ENCODE measurements at places on chromosomes 5 and 9.

DNA sequence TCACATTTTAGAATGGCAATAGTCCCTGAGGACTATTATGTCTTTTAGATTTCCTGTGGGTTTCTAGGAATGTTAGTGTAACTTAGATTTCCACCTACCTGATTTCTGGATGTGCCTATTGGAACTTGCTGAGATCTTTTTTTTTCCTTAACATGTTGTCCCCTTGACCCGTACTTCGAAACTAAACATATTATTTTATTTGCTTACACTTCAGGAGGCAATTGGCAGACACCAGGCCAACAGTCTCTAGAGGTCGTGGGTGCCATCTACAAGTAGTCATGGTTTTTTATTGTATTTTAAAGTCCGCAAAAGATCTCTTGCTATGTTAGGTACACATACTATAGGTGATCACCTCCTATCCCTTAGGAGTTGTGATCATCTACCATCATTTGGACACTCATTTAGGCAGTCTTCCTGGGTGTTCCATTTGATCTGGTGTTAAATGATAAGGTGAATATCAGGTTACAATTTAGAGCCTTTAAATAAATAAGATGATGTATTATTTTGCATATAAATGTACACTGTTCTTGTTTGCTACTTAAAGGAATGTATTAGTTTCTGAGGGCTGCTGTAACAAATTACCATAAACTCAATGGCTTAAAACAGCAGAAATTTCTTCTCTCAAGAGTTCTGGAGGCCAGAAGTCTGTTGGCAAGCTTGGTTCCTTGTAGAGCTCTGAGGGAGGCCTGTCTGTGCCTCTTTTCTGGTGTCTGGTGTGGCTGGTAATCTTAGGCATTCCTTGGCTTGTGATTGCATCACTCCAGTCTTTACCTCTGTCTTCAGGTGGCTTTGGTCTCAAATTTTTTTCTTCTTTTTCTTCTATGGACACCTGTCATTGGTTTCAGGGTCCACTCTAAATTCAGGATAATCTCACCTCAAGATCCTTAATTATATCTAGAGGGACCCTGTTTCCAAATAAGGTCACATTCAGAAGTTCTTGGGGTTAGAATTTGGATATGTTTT is 64.8 kb downstream of the ZCCHC7 start:
- H3K36me3 ChIP-seq = no peaks in the 10 kb centered on the region
- no peak for DNase-seq

DNA sequence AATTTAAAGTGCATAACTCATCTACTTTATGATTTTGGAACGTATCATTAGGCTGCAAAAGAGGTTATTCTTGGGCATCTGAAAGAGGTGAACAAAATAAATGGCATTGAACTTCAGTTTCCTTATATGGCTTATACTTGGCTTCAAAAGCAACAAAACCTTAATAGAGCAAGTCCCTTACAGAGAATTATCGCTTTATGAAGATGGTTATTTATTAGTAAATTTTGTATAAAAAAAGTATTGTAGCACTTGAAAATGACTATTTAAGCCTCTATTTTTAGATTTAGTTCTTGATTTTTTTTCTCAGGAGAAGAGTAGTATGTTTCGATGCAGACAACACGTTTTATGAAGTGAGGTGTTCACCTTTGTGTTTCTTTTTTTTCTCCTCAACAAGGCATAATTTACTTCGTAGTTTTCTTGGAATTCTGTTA is 2.0 kb downstream of the ERBIN start:
- peak overlapping the region; percentile 62 for H3K4me3 ChIP-seq

DNA sequence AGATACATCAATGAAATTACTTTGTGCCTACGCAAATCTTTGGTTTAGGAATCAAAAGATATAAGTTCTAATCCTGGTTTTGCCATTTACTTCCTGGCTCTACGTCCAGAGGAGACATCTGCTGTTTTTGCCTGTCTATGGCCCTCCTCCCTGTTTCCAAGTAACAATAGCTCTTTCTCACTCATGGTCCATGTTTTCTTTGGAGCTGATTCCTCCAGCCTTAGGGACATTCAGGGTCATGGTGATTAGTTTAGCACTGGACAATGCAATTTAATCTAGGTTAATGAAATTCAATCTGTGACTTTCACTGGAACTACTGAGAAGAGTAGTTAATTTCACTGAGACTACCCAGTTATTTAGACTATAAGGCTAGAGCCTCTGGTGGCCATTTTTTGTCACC is 170.6 kb downstream of the SEMA6A start:
- no peaks in the 10 kb centered on the region for H3K36me3 ChIP-seq
- no peak overlapping the region for H3K4me3 ChIP-seq
- H3K27ac ChIP-seq = no peak overlapping the region
- no peak for DNase-seq

GRCh38 chr5:145637396-145637795 is 197.7 kb downstream of the PRELID2 start:
- no peaks in the 10 kb centered on the region for H3K36me3 ChIP-seq
- no peak for DNase-seq
- no peak overlapping the region for H3K27ac ChIP-seq
- no peaks in the 10 kb centered on the region for H3K4me1 ChIP-seq
- H3K27me3 ChIP-seq = no peaks in the 10 kb centered on the region
- no peak overlapping the region for H3K4me3 ChIP-seq

DNA sequence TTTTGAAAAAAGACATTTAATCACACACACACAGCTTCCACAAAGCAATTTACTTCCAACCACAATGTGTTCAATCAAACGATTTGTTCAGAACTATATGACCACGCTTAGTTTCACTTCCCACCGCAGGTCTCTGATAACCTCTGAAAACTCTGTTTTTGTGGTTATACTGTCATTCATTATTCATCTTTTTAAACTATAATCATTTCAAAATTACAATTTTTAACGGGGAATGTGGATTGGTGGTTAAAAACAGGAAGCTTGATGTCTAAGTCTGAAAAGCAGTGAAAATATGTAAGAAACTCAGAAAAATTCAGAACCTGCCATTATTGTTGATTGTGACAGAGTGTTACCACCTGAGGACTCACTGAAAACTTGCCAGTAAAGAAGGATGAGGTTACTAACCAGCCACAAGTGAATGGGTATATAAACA is 12.7 kb upstream of the TMEM174 start:
- H3K4me3 ChIP-seq = no peak overlapping the region
- H3K4me1 ChIP-seq = no peaks in the 10 kb centered on the region
- DNase-seq = no peak

DNA sequence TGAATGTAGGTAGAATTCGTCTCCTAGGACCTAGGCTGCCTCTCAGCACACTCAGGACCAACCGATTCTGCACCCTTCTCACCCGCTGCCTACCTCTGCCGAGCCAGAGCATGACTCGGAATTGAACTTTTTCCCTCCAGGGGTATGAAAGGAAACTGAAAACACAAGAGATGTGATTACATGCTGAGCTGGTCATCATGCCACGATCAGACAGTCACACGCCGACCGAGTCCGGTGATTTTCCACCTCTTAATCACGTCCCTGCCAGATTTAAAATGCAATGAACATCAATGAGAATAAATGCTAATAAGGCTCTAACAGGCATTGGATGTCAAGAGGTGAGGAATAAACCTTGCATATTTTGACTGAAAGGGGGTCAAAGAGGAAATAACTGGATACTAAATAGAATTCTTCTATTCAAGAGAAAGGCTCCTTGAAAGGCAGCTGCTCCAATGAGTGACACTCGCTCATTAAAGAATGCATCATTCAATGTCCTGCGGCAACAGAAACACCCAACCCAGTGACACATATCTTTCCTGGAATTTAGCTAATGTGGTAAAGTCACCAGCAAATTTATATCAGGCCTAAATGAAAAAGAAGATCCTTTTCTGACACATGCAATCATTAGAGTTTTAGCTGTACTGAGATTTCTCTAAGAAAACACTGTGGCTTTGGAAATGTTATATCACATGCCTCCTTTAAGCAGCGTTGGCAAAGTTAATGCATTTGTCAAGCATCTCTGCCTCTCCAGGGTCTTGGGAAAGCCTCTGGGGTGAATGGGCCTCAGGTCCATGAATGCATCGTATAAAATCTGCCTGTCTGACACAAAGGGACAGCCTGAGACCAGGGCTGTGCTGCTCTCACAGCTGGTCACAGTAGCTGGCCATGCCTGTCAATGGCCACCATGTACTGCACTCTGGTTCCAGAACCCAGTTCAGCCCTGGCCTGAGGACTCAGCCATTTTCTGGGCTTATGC is 128.7 kb downstream of the SPOCK1 start:
- H3K27ac ChIP-seq = no peak overlapping the region
- H3K4me1 ChIP-seq = no peaks in the 10 kb centered on the region
- no peak for DNase-seq
- H3K4me3 ChIP-seq = no peak overlapping the region
- H3K36me3 ChIP-seq = no peaks in the 10 kb centered on the region

GRCh38 chr9:134066526-134066912 is 1.3 kb downstream of the BRD3 start:
- DNase-seq = no peak
- H3K4me1 ChIP-seq = peaks cover 22% of the 10 kb centered on the region
- peak overlapping the region; percentile 56 for H3K4me3 ChIP-seq
- peak overlapping the region; percentile 79 for H3K27ac ChIP-seq
- H3K27me3 ChIP-seq = no peaks in the 10 kb centered on the region
- no peaks in the 10 kb centered on the region for H3K36me3 ChIP-seq

DNA sequence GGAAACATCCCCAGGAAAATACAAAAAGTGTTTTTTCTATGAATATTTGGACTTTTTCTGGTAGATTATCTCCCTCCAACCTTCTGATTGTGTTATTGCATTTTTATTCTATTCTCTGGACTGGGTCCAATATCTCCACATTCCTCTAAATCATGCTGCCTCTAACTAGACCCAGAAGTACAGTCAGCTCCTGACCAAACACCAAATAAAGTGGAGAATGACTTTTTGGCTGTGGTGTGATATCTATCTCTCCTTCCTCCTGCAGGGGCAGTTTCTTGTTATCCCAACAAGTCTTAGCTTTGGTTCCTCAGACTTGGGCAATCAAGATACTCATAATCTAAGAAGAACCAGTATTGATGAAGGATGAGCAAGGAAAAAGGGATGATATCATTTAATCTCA is 3.2 kb upstream of the RAI14 start:
- H3K36me3 ChIP-seq = no peaks in the 10 kb centered on the region
- H3K4me1 ChIP-seq = no peaks in the 10 kb centered on the region
- no peak overlapping the region for H3K27ac ChIP-seq
- H3K4me3 ChIP-seq = no peak overlapping the region
- H3K27me3 ChIP-seq = no peaks in the 10 kb centered on the region

DNA sequence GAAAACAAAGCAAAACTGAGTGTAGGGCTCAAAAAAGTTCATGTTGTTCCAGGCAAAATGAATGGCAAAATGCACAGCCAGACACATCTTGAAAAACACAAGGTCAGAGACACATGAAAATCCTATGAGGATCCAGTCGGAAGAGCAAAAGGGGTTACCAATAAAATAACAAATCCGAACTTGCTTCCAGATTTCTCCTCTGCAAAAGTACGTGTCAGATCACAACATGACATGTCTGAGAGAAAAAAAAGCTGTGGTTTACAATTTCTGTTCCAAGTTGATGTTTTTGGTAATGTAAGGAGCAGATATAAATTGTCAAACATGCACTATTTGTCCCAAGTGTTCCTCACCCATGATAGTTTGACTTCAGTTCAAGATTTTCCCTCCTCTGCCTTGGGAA is 15.9 kb upstream of the ADAMTS16 start:
- H3K4me1 ChIP-seq = peaks cover 10% of the 10 kb centered on the region
- peak overlapping the region; percentile 3 for H3K27ac ChIP-seq
- H3K4me3 ChIP-seq = no peak overlapping the region
- no peak for DNase-seq
- no peaks in the 10 kb centered on the region for H3K36me3 ChIP-seq
- no peaks in the 10 kb centered on the region for H3K27me3 ChIP-seq

DNA sequence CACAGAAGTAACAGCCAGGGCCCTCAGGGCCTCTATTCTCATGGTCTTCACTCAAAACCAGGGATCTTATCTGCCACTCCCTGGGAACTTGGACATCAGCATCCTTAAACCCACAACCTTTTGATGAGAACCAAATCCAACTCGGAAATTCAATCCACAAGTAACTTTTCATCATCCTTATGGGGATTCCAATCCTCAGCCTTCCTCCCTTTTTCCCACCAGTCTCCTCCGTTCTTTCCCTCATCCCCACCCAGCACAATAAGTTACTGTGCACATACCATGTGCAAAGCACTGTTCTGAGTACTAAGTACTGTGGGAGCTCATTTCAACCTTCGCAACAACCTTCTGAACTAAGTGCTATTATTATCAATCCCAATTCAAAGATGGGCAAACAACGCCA is 17.0 kb downstream of the GOLPH3 start:
- DNase-seq = no peak
- H3K36me3 ChIP-seq = no peaks in the 10 kb centered on the region
- H3K4me3 ChIP-seq = no peak overlapping the region
- peaks cover 15% of the 10 kb centered on the region for H3K4me1 ChIP-seq

- H3K27me3 ChIP-seq = no peaks in the 10 kb centered on the region
- DNase-seq = no peak
- H3K36me3 ChIP-seq = no peaks in the 10 kb centered on the region
- no peak overlapping the region for H3K4me3 ChIP-seq
These were observed 6.3 kb upstream of the CCNB1 start for GRCh38 chr5:69160651-69161050.

DNA sequence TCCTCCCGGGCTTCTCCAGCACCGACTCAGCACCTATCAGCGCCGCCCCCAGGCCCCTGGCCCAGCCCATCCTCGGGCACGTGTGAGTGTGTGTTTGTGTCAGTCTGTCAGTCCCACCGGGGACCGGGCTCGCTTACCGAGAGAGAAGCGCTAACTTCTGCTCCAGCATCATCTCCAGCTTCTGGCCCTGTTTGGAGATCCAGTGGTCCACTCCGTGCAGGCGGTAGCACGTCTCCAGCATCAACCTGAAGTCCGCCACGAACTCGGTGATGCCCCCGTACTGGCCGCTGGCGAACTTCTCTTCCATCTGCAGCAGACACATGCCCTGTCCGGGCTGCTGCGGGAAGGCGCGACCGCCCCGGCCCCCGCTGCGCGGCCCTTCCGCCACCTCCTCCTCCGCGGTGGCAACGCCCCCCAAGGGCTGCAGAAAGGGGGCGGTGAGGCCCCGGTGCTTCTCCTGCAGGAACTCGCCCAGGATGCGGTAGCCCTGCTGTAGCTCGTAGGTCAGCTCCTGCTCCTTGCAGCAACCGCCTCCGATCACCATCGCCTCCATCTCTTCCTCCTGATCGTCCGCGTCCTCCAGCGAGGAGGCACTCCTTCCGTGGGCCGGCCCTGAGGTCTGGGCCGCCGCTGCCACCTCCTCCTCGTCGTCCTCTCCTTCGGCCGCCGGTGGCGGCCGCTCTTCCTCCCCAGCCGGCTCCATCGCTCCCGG is 8.2 kb downstream of the RANBP6 start:
- peak; percentile 66 for DNase-seq
- peak overlapping the region; percentile 98 for H3K27ac ChIP-seq
- no peaks in the 10 kb centered on the region for H3K36me3 ChIP-seq
- H3K4me1 ChIP-seq = peaks cover 4% of the 10 kb centered on the region
- H3K4me3 ChIP-seq = peak overlapping the region; percentile 95
- H3K27me3 ChIP-seq = no peaks in the 10 kb centered on the region

Data from ovary (tissue), 10 donors.